ENCODE measurements at places on chromosomes 2 and 18.

GRCh38 chr2:168926621-168927386 lies 25.7 kb downstream of the G6PC2 start:
- DNase-seq = no peak

DNA sequence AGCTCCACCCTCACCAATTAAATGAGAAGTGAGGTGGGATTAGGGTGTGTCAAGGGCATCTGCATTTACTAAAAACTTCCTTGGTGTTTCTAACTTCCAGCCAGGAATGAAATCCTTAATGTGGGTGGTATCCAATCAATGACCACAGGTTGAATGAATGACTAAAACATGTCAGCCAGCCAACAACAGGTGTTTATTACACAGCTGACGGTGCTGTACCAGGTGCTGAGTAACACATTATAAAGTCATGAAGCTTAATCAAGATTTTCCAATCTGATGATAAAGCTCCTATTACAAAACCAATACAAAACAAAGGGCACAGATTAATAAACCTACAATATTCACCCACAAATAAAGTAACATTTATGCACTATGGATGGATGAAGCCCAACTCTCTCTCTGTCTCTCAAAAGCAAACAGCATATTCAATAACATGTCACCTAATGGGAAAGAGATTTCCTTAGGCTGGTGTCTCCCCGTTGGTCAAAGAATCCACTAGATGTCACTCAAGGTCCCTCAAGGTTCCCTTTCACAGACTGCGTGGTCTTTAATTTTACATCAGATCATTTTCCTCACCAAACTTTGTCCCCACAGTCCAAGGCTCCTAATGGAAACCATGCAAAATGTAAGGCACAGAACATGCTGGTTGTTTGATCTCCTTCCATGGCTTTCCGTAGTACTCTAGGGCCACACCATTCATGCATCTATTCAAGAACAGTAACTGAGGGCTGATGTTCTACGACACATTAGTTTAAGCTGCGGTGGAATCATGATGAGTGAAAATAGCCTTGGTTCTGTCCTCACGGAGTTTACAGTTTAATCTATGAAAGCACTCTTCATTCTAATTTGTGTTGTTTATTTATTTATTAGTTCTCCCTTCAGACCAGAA lies 6.4 kb upstream of the PTPN4 start:
- peak; percentile 51 for DNase-seq

- DNase-seq = peak; percentile 52
Observed at GRCh38 chr18:42559069-42559690, 556.3 kb downstream of the RIT2 start.

DNA sequence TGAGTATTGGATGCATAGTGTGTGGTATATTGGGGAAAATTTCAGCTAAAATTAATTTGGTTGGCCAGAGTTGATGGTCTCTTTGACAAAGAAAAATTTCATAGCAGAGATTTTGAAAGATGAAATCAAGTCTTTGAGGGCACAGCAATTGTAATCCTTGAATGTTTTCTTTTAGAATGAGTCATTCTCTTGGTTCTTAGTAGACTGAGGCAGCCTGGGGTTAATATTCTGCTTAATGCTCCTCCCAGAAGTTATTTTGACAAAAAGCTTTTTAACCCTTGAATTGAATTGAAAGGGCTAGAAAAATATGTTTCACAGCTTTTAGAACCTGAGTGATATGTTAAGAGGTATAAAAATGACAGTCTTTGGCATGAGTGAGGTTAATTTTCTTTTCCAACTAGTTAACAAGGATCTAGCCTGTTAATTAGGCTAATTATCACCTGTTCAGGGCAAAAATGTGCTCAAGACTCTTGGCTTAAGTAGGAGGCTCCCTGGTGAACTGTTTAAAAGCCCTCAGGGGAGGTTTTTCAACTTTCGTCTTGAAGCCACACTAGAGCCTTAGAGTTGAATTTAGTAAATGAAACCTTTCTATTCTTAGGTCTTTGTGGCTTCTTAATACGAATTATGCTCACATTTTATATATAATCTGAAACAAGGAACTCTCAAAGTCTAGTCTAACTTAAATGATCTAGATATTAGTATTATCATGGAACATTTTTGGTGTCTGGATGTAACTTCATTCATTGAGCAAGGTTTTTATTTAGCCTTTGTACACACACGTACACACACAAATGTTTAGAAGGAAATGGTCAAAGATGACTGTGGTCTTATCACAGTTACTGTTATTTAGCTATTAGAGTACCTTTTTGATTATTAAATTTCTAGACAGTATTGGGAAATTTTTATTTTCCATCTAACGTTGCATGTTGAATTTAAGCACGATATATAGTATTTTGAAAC lies 272.5 kb downstream of the ZNF407 start:
- peak; percentile 1 for DNase-seq

GRCh38 chr2:43331422-43331821 lies 105.0 kb upstream of the ZFP36L2 start:
- DNase-seq = peak; percentile 66

DNA sequence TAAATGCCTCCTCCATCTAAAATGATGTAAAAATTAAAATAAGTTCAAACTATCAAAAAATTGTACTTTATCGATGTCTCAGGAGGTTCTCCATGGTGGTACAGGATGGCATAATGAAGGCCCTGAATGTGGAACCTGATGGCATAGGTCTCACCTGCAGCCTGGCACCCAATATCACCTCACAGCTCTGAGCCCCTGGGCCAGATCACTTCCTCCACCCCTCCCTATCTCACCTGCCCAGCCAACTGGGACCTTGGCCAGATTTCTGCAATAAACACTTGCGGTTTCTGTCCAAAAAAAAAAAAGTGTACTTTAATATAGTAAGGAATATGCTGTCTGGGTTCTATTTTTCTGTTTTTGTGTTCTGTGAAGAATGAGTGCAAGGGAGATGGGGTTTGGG lies 6.7 kb upstream of the RBM45 start:
- DNase-seq = no peak

GRCh38 chr2:174053355-174054151 lies 88.4 kb upstream of the SP3 start:
- no peak for DNase-seq

GRCh38 chr18:8116341-8117005 lies 492.8 kb upstream of the RAB12 start:
- DNase-seq = no peak

DNA sequence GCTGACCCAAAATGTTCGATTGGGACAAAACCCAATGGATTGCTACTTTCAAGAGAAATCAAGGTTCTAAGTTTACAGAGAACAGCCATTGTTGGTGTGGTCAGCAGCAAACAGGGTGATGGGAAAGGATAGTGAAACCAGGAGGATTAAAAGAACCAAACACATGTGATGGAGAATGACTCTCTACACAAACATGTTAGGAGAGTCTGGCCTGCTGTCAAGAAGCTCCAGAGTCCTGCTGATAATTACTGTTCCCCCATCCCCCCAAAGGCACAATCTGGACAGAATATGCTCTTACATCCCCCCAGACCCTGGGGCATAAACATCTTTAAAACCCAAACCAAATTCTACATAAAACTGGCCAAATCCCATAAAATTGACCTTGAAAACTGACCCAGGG lies 32.0 kb upstream of the ACYP2 start:
- DNase-seq = peak; percentile 65

- DNase-seq = no peak
Observed at GRCh38 chr2:131827481-131828163, 299.9 kb downstream of the CCDC74A start.

DNA sequence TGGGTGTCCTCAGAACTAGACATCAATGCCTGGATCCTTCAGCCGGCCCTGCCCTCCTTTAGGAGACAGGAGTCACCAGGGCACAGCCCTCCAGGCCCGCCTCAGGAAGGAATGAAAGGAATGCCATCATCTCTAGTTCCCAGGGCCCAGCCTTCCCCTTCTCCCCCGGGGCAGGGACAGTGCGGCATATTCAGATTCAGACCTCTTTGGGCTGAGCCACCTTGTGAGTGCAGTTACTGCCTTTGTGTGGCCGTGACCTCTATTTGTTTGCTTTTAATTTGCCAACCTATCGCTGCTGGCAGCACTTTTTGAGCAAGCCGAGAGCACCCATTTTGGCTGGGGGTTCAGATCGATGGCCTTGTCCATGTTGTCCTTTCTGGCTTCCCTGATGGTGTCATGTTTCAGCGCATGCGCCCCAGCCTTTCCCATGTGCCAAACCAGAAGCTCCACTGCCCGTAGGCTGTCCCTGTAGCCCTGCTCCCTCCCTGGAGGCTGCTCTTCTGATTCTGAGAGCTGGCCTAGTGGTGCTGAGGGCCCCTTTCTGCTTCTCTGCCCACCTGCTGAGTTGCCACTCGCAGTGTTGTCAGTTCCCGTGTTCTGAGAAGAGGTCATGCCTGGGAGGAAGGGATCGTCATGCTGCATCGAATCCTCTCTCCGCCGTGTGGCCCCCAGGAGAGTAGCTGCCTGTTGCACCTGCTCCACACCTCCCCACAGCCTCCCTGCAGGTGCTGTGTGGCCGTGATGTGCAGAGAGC lies 10.9 kb downstream of the ANKRD23 start:
- DNase-seq = peak; percentile 69

DNA sequence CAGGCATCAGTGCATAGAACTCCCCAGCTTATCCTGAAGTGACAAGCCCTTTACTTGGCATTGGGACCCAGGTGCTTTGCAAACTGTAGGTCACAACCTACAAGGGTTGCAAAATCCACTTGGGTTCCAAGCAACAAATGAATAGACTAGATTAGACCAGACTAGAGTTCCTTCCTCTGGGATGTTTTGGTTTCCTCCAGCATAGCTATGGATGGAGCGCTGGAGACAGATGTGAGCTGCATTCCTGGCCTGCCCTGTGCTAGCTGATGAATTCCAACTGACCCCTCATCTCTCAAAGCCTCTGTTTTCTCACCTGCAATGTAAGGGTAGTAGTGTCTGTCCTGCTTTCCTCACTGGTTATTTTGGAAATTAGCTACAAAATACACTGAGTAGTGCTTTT lies 86.2 kb downstream of the NPAS2 start:
- no peak for DNase-seq

- DNase-seq = peak; percentile 81
Observed at GRCh38 chr2:172281648-172282570, 145.5 kb upstream of the ITGA6 start.

DNA sequence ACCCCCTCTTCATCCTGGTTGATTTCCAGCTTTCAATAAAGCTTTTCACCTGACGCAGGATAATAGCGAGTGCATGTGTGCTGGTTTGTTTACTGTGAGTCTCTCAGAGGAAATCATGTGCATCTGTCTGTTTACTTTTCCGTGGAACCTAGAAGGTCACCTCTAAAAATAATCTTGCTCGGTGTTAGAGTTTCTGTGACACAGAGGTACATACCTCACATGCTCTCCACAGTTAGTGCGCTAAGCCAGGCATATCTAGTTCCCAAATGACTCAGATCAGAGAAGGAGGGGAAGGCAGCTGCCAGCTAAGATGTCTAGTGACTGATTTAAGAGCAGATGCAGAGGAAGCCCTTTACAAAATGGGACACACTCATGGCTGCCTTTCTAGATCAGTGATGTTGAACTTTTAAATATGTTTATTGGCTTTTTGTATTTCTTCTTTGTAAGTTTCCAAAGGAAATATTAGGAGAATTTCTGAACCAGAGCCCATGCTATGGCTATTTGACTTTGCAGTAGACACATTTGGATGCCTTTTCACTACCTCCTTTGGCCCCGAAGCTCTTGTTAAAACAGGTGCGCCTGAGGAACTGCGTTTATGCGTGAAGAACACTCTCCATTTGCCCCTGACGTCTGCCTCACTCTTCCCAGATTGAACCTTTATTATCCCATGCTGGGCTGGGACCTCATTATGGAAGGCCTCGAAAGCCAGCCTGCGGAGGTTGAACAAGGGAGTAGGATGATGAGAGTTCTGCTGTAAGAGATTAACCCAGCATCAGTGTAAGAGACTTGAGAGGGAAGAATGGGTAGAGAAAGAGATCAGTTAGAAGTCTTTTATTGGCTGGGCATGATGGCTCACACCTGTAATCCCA lies 145.6 kb downstream of the FAM161A start:
- DNase-seq = peak; percentile 28

GRCh38 chr2:165431014-165431413 lies 38.5 kb upstream of the CSRNP3 start:
- no peak for DNase-seq

DNA sequence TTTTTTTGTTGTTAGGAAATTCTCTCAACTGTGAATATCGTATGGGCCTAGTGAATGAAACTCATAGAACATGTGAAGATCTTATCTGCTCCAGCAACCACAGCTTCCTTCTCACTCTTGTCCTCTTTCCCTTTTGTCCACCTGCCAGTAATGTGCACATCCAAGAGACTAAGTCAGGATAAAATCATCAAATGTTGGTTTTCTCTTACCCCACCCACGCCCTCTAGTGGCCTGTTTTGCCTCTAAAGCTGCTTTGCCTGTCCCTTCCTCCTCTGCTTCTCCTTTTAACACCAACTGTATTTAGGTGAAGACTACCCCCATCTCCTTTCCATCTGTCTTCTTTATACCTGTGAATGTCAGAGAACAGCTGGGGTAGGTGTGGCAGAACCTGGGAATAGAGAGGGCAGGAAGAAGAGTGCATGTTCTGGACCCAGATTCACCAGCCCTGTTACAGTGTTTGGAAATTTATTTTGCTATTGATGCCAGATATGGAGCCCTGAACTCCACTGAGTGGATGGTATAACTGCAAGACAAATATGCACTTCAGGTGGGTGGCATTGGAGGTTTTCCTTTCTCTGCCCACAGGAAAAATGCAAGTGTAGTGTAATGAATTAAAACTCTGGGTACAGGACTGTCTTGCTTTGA lies 8.4 kb upstream of the MGAT5 start:
- DNase-seq = peak; percentile 75

- DNase-seq = no peak
Observed at GRCh38 chr2:60974652-60975051, 42.9 kb upstream of the PEX13 start.

DNA sequence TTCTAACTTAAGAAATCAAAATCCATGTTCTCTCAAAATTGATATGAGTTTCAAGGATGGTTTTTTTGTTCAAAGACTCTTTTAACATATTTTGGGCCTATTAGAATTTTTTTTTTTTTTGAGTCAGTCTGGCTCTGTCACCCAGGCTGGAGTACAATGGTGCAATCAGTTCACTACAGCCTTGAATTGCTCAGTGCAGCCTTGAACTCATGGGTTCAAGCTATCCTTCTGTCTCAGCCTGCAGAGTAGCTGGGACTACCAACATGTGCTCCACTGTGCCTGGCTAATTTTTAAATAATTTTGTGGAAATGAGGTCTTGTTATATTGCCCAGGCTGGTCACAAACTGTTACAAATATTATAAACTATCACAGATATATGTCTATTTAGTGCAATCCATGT lies 40.6 kb upstream of the RBMS1 start:
- no peak for DNase-seq

Data from fibroblast of upper back skin (primary cell).